ENCODE measurements at places on chromosomes 2 and 18. TPM values are rescaled to one million over a fixed set of nuclear protein-coding genes. Genes with fewer than 3 reads are reported as not detected.

DNA sequence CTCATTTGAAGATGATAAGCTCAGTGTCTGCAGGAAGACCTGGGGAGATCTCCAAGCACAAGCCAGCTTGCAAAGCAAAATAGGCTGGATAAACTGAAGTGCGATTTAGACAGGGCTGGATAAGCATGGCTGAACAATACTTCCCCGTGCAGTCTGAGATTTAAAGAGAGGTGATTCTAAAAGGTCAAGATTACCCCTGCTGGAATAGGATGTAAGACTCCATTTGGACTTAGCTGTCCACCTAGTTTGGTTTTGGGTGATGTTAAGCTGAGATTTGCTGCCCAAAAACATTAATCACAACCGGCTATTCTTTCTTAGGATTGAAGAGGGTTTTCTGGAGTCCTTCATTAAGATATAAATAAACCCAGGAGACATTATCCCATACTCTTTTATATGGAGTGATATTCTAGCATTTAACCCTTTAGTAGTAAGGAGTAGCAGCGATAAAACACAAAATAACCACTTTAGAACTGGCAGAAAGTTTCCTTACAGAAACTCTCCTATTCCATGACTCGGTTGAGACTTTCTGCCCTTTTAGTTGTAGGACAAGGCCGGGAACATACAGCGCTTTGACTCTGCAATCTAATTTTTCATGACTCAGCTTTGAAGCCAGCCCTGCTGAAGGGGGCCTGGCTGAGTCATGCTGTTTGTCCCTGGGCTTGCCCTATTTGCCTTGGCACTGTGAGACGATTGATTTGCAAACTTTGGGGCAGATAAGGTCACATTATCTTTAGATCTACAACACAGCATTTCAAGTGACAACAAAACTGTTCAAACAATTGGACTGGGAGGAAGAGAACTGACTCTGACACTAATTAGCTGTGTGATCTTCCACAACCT lies 238.2 kb downstream of the GCA start:
- DNase-seq: no peak

- no peak for DNase-seq
These were observed 6.7 kb upstream of the PARD6G start for GRCh38 chr18:80253871-80254492.

DNA sequence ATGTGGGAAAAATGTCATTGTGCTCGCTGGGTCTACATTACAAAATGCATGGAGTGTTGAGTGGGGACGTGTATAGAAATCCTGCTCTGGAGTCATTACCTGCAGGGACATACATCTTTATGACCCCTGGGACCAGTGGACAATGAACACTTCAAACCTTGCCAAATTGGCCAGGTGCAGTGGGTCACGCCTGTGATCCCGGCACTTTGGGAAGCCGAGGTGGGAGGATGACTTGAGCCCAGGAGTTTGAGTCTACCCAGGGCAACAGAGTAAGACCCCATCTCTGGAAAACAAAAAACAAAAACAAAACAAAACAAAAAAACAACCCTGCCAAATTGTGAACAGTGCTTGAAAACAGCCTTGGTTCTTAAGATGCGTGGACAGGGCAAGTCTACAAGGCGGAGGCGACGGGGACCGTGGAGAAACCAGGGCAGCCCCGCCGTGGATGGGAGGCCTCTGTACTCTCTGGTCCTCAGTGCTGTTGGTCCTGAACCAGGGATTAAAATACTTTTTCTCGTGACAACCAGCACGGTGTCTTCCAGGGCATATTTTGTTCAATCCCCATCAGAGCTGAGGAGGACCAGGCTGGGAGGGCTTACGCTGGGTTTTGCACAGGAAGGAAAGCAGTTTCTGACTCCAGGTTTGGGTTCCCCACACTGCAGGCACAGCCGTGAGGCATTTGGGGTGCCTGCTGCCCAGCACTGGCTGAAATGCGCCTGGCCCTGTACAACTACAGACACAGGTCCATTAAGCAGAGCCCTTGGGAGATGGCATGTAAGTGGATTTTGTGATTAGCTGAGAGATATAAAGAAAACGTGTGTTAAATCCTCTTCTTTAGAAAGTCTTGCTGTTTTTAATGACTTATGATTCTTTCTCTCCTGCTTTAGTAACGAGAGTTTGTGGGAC lies 13.7 kb downstream of the COLEC11 start:
- DNase-seq: no peak

The CENPA gene
- 12.1 TPM for polyA plus RNA-seq

- DNase-seq: peak; percentile 12
These were observed 105.4 kb upstream of the CNGA3 start for GRCh38 chr2:98240786-98241398.

GRCh38 chr2:213032607-213033006 lies 118.8 kb downstream of the IKZF2 start:
- DNase-seq: no peak

GRCh38 chr2:235105821-235106359 lies 154.1 kb downstream of the SH3BP4 start:
- DNase-seq: no peak

DNA sequence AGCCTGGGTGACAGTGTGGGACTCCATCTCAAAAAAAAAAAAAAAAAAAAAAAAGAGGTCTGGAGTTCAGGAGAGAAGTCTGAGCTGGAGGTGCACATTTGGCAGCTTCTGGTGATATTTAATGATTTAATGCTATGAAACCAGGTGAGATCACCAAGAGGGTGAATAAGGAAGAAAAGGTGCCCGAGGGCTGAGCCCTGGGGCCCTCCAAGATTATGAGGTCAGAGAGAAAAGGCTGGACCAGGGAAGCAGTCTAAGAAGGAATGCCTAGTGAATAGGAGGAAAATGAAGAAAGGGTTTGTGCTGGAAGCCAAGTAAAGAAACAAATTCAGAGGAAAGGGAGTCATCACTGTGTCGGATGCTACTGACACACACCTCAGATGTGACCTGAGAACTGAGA lies 88.0 kb upstream of the PELI1 start:
- no peak for DNase-seq

The ABCB11 gene
- polyA plus RNA-seq: 0.16 TPM

- DNase-seq: no peak
These were observed 22.0 kb upstream of the HNMT start for GRCh38 chr2:137942037-137942832.

DNA sequence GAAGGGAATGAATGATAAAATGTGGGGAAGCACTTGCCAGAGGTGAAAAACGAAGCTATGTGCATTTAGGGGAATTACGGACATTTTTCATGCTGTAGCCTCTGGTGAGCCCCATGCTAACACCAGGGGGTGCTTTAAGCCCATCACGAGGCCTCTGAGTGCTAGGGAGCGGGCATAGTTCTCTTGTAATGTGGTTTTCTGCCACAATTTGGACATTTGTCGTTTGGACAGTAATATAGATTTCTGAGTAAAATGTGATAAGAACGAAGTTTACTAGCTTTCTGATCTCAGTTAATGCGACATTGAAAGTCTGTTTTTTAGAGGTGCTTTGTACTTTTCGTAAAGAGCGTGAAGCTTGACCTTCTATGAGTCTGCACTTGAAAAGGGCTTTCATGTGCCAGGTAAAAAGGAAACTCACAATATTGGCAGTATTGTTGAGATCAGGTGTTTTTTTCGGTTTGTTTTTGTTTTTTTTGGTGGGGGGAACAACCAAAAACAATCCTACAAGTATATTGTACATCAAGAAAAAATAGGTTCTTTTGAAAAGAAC lies 50.6 kb downstream of the TRAF3IP1 start:
- DNase-seq: peak; percentile 71

DNA sequence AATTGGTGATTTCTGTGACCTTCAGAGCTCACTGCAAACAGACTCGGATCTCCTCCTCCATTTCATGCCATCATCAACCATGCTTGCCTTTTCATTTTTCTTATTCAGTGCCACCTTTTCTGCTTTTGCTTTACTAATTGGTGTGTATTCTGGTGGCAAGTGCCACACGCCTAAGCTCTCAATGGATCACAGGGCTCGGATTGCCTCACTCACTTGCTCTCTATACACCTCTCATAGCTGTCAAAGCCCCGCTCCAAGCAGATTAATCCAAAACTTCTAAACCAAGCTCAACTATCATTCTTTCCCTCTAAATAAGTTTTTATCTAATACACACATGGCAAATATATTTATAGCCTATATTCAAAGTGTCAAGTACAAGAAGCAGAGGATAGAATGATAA lies 86.4 kb downstream of the PLEKHM3 start:
- DNase-seq: no peak

The GULP1 gene
- 99.3 TPM for polyA plus RNA-seq

The ALK gene
- 0.15 TPM for polyA plus RNA-seq

All from left lung (tissue), 14 donors.